CD8-positive, alpha-beta T cell (primary cell): ENCODE measurements at places on chromosomes 7 and 10.

DNA sequence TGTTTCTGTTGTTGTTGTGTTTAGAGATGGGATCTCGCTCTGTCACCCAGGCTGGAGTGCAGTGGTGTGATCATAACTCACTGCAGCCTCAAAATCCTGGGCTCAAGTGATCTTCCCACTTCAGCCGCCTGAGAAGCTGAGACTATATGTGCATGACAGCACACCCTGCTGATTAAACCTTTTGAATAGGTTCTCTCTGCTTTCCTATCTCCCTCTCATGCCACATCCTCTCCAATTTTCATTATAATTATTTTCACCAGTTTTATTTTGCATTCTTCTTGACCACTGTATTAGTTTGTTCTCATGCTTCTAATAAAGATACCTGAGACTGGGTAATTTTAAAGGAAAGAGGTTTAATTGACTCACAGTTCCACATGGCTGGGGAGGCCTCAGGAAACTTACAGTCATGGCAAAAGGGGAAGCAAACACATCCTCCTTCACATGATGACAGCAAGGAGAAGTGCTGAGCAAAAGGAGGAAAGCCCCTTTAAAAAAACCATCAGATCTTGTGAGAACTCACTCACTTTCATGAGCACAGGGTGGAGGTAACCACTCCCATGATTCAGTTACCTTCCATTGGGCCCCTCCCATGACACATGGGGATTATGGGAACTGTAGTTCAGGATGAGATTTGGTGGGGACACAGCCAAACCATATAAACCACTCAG is 12.9 kb downstream of the AGK start:
- DNase-seq: no peak

DNA sequence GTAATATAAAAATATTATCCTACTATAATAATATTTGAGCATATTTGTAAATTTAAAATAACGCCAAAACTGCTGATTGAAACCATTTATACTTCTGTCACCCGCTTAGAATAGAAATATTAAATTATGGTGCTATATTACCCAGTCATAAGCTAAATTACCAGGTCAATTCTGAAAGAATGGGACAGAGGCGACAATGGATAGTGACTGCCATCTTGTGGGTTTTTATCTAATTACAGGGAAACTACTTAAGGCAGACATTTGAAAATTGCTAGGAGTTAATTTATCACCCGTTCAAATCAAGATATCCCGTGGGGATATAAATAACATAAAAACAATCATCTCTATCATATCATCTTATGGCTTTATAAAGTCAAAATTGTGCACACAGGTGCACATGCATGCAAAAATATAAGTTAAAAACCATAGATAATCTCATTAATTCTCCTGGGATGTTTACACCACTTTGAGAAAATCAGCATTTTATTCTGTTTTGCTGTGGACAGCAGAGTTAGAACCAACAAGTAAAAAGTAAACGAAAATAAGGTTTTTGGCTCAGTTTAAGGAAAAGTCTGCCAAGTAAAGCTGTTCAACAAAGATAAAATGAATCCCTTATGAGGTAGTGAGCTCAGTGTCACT is 41.3 kb upstream of the HPSE2 start:
- no peak for DNase-seq

- no peak for DNase-seq
Observed at GRCh38 chr10:113978802-113979201, 64.9 kb upstream of the ADRB1 start.

- no peak for DNase-seq
Observed at GRCh38 chr10:45602082-45602730, 70.4 kb downstream of the ZFAND4 start.

GRCh38 chr10:27446091-27446918 is 57.8 kb upstream of the RAB18 start:
- peak; percentile 38 for DNase-seq

DNA sequence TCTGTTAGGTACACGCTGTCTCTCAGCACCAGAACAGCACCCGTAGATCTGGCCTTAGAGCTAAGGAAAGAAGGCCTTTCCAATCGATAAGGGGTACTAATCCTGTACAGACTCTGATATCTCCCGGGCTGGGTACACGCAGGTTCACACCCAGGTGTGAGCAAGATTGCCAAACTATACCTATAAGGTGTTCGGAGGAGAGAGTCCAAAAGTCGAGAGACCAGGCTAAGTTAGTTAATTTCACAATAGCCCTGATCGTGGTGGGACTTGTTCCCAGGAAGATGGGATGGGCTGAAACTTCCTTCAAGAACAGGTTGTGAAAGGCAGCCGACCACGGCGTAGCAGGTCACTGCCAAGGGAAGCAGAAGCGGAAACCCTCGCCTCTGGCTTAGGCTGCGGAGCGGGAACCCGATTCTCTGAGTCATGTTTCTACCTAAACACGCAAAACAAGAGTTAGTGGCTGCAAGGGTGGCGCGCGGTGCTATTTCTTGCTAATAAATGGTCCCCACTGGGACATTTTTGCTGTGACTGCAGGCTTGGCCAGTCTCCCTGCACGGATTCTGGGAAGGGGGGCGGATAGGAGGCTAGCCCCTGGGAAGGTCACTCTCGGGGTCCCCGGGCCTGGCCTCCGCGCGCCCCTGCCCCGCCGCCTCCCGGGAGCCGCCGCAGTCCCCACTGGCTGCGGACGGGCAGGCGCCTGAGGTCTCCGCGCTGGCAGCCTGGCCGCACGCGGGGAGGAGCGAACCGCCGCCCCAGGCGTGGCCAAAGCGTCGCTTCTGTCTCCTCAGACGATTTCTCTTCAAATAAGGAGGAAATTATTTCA is 75.4 kb upstream of the PDSS1 start:
- DNase-seq: no peak

DNA sequence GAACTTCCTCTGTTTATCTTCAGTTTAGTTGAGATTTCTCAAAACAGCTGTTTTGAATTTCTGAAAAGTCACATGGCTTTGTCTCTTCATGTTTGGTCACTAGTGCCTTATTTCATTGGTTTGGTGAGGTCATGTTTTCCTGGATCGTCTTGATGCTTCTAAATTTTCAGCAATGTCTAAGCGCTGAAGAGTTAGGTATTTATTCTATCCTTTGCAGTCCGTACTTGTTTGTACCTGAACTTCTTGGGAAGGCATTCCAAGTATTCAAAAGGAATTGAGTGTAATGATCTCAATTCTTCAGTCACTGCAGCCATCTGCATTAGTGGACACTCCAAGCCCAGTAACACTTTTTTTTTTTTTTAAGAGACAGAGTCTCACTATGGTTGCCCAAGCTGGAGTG is 67.7 kb downstream of the HERC4 start:
- no peak for DNase-seq

DNA sequence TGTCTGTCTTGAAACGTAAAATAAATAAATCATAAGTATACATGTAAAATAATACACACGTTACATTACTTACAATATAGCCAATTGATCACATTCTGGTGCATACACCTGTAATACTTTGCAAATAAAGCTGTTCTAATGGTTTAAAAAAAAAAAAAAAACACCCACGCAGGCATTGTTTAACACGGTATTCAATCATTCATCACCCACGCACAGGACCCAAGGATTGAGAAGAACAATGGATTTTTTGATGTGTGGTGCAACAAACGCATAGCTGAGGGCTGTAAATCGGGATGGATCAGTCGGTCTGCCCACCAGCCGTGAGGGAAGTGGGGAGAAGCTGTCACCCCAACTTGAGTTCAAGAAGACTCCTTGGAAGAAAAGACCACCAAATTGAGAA is 8.7 kb downstream of the PITRM1 start:
- DNase-seq: no peak

- no peak for DNase-seq
Observed at GRCh38 chr7:119392-120163, 72.8 kb upstream of the FAM20C start.

GRCh38 chr7:1368184-1368681 is 91.0 kb downstream of the MICALL2 start:
- DNase-seq: no peak

DNA sequence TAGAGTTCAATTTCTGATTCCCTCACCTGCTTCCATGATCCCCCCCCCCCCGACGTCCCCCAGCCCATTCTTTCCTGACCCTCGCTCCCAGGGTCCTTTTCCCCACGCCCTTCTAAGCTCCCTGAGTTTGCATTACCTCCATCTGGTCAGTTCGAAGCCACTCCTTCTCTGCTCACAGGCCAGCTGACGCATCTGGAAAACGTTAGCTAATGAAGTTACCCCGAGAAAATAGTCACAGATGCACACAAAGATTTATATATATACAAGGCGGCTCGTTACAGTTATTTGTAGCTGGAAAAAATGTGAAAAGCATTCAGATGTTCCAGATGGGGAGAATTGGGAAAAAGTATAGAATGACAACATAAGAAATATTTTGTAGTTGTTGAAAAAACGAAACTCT is 630.0 kb upstream of the FOXK1 start:
- no peak for DNase-seq

GRCh38 chr7:103499976-103500375 is 54.0 kb upstream of the SLC26A5 start:
- DNase-seq: no peak

GRCh38 chr7:35753761-35754603 is 46.9 kb upstream of the SEPTIN7 start:
- DNase-seq: no peak

GRCh38 chr10:44154956-44155355 is 229.9 kb downstream of the CXCL12 start:
- DNase-seq: no peak

DNA sequence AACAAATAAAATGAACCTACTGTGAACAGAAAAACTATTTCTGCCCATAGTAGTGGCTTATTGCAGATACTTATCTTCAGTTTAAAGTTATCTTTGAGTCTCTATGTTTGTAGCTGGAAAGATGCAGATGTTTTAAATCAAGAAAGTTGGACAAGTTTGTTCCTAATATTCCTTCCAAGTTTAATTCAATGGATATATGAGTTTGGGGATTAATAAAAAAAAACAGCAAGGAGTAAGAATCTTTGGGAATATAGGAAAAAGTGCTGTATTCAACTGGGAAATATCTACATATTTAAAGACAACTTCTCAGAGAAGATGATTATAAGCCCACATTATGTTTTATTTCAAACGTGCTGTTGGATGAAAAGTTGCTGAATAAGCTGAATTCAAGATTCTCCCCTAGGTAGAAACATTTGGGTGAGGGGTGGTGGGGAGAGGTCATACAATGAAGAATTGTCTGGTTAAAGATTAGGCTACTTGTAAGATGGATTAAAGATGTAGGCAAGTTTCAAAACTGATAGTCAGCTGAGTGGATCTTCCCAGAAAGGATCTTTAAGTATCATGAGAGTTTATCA is 1135.2 kb downstream of the CNTNAP2 start:
- no peak for DNase-seq

DNA sequence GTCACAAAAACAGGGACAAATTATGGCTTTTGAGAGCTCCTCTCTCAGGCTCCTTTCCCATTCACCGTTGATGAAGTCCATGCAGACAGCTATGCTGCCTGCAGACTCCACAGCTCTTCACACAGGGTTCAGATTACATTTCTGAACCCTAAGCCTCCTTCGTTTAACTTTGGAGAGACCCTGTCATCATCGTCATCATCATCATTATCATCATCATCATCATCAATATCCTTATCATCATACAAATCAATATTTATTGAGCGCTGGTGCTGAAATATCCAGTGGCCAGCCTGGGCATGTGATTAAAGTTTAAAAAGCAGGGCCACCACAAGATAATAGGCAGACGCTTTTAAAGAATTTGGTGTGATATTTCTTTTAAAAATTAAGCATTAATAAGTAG is 66.6 kb downstream of the FRMPD2 start:
- DNase-seq: no peak

GRCh38 chr7:46494028-46494427 is 573.0 kb upstream of the IGFBP3 start:
- no peak for DNase-seq

DNA sequence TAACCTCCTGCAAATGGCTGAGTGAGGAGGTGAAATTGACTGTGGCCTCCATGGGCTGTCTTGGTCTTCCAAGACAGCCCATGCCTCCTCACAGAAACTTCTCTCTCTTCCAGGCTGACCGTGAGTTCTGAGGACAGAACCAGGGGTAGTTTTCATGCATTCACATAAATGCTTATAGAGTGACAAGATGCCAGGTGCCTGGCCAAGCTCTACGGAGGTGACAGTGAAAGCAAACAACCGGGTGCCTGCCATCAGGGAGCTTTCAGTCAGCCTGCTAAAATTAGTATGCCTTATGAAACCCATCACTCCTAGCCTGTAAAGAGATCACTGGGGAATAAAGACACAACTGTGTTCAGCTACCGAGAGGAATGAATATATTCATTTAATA is 919 bp upstream of the RHOBTB1 start:
- DNase-seq: no peak

GRCh38 chr10:80486785-80487420 is 32.8 kb downstream of the TSPAN14 start:
- DNase-seq: no peak

DNA sequence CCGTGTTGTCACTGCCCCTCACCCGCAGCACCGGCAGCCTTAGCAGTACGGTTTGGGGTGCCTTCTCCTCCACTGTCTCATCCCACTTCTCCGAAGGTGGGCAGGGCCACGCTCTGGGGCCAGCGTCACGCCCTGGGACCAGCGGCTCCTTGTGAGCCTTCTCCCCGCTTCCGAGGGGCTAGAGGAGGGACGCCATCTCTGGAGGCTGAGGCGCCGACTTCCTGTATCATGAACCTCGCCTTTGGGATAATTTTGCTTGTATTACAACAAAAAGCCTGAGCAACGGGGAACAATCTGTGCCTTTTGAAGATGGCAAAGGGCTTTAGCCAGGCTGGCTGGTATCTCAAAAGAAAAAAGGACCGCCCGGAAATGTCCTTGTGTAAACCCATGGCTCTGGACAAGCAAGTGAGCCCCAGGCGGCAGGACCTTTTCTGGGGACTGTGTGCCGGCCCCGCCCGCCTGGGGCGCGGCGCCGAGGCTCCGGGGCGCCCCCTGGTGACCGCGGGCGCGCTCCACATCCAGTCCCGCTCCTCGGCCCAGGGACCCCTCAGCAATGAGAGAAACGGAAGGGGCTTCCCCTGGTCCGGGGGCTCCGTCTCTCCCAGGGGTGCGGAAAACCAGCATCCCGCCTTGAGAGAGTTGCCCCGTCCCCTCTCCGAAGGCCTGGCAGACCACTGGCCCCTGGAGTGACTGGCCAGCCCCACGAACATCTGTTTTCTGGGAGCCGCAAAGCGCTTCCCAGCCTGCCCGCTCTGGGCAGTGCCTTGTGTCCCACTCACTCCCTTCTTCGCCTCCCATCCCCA is 3.8 kb downstream of the DEPP1 start:
- peak; percentile 83 for DNase-seq
